ENCODE measurements at places on chromosomes 2 and 18.
A peak's percentile ranks its signal among the peaks of the same experiment; 100 is the strongest.

GRCh38 chr2:98882971-98883779, 52.9 kb downstream of the CRACDL start:
- no peak for DNase-seq

- DNase-seq, result peak; percentile 14
These were observed 439.5 kb downstream of the MEIS1 start for GRCh38 chr2:66874411-66874810.

GRCh38 chr2:33275689-33276444, 200.6 kb upstream of the RASGRP3 start:
- peak; percentile 95 for DNase-seq

DNA sequence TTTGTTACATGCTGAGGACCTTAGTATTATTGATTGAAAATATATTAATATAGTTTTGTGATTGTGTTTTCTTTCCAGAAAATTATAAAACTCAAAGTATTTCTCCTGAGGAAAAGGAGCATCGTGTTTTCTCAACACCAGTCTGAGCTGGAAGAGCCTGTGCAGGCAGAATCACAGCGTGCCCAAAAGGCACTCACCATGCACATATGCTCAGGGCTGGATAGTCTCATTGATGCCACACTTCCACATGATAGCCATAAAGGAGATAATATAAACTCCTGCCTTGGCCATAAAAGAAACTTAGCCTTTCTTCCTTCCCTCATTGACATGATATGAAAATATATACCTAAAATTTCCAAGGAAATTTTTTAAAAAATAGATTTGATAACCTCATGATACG, 4.0 kb downstream of the PDE1A start:
- DNase-seq, result no peak

GRCh38 chr2:46643951-46644350, 164.6 kb downstream of the TMEM247 start:
- DNase-seq, result no peak

DNA sequence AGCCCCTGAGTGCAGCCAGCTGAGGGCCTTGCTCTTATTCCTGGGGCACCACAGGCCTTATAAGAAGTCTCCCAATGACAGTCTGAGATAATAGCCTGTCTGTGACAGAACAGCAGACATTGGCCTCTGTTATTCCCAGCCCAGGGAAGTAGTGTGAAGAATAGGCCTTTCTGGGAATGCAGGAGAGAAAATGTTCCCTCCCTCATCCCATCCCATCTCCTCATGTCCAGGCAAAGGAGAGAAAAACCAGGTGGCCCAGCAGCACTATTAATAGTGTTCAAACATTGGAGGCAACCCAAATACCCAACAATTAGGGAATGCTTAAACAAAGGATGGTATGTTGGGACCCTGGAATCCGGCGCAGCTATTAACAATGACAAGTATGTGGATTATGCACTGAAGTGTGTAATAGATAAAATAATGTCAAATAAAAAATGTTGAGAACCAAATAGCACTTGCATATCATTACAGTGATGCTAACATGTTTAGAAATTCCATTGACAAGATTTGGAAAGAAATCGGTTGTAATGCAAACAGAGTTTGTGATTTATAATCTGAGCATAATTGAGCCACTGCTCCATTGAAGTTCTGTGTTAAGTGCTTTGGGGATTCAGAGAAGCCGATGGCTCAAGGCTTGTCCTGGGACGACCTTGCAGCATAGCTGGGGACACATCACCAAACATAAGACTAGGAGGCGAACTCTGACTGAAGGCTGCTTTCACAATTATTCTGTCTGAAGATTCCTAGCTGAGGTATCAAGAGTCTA, 69.3 kb downstream of the LBH start:
- peak; percentile 53 for DNase-seq

- no peak for DNase-seq
These were observed 58.8 kb upstream of the B3GNT7 start for GRCh38 chr2:231336700-231337099.

DNA sequence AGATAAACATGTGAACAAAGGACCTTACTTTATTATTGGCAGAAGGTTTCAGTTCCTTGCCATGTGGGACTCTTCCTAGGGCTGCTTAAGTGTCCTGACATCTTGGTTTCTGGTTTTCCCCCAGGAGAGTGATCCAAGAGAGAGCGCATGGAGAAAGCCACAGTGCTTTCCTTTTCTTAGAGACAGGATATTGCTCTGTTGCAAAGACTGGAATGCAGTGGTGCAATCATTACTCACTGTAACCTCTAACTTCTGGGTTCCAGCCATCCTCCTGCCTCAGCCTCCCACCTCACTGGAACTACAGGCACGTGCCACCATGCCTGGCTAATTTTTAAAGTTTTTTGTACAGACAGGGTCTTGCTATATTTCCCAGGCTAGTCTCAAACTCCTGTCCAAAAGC, 38.1 kb upstream of the TCF7L1 start:
- DNase-seq, result peak; percentile 66

DNA sequence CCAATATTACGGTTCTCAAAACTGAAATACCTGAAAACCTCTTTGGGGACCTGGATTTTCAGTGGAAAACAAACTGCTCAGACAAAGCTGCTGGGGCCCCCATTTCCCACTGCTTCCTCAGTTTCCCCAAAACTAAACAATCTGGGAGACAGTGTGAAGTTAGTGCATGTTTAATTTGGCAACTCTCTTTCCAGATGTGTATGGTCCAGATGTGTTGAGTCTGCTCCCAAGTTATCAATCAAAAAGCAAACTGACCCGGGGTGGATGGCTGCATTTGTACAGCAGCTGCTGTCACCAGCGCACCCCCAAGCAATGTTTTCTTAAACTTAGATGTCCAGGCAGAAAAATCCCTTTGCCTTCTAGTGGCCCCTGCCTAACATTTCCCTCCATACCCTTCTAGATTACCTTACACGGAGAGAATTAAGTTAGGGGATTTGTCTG, 136.9 kb downstream of the COPS8 start:
- no peak for DNase-seq

- peak; percentile 26 for DNase-seq
These were observed at the start of gene KYNU for GRCh38 chr2:142877216-142877838. Gene KYNU (plus strand): TSS chr2:142877664. CDS start chr2:142885368, 7,704 bp downstream.

DNA sequence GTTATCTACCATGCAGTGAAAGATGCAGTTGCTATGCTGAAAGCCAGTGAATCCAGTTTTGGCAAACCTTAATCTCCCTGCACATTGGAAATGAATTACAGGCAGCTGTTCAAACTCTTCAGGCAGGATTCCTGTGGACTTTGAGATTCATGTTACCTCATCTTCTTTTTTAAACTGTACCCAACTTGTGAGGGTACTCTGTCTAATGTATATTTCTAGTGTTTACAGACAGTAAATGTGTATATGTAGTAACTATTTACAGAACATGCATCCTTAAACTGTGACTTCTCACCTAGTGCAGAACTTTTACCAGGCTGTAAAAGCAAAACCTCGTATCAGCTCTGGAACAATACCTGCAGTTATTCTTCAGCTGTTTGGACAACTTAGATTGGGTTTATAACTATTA, 50.9 kb downstream of the KDM3A start:
- no peak for DNase-seq

DNA sequence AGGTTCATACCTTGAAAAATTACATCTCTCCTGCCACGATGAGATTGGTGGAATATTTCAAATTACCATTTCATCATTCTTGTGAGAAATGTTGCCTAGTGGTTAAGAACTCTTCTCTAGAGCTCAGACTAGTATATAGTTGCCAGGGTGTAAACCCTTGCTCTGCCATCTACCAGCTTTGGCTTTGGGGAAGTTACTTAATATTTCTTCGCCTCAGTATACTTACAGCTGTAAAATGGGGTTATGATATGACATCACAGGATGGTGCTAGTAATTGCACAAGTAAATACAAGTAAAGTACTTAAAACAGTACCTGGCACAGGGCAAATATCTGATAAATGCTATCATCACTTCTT, 1.5 kb downstream of the SPOPL start:
- DNase-seq, result no peak

GRCh38 chr2:231238689-231239088, 40.3 kb downstream of the ARMC9 start:
- no peak for DNase-seq

GRCh38 chr18:77127769-77128671, 4.6 kb downstream of the MBP start:
- peak; percentile 92 for DNase-seq

- no peak for DNase-seq
These were observed 110.4 kb upstream of the SCN1A start for GRCh38 chr2:166238176-166238575.

DNA sequence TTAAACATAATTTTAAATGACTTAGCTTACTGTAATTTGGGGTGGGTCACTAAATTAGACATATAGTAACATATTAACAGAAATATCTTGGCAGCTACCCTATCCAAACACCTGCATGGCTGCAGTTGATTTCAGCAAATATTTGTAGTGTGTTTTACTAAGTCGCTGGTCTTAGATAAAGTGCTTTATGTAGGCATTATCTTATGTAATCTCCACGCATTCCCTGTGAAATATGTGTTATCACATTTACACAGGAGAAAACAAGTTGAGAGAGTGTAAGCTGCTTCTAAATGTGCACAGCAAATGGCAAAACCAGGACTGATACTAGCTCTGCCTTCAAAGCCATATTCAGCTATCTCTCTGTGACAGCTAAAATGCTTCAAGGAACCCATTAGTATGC, 72.0 kb downstream of the NYAP2 start:
- no peak for DNase-seq

- no peak for DNase-seq
These were observed 63.3 kb downstream of the RPIA start for GRCh38 chr2:88754585-88755320.

GRCh38 chr2:65566617-65567016, 134.2 kb upstream of the SPRED2 start:
- DNase-seq, result no peak

DNA sequence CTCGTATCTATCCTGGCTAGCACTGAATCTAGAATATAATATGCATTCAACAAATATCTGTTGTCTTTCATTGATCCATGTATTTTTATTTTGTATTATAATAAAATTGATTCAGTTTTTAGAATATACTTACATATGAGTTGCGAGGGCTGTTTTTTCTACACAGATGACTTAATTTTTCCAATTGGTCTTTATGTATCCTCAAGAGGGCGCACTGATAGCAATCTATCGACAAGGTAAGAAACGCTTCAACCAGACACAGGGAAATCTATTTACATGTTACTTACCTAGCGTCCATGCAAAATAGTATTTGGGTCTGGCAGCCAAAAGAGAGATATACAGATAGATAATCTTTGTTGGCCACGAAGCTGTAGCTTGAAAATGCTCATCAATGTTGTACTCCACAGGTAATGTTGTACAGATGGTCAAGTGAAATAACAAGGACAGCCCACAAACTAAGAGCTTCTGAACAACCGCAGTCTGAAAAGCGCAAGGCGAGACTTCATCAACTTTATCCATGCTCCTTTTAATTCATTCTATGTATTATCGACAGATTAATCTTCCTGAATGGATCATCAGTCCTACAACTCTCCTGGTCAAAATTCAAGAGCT, 35.5 kb upstream of the KIDINS220 start:
- peak; percentile 74 for DNase-seq

DNA sequence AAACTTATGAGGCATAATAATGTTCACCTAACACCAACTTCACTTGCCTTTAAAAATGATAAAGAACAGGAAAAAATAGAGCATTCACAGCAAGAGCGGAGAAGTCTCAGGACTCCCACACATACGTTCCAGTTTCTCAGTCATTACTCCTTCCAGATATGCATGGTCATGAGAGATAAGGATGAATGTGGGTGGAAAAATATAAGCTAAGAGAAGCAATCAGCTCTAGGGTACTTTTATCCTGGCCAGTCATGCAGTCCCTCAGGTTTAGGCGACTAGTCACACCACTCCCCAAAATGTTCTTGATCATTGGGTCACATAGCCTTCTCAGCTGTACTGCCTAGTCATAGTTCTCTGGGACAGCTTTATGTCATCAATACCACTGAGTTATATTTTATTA, 29.2 kb upstream of the CCDC178 start:
- peak; percentile 32 for DNase-seq

DNA sequence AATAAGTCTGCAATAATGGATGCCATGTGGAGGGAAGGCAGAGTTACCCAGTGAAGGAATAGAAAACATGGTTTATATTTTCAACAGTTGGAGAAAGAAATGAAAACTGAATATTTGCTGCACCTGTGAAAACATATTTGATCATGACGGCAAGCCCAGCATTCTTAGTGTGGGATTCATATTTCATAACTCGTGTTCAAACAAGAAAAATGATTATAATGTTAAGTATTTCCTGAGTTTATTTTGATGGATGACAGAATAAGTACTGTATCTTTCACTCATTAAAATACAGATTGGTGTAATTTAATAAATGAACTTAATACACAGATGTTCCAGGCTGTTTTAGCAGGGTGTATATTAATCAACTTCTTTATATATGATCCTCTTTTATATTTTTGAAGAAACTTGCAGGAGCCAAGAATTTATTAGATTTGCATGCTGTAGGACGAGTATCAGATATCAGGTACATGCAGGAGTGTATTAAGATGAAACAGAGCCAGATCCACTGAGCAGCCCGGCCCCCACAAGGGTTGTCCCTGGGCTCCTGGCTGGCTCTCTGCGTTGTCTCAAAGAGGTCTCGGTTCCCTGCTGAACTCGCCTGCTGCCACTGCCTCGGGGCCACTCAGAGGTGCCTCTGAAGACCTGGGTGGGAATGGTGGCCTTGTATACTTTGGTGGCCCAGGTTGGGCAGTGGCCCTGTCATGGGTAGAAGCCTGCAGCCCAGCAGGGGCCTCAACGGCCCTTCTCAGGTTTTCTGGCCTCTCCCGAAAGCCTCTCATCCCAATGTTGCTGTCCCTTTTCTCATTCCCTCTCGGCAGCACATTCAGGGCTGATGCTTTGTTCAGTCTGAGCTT, 95.0 kb upstream of the LDAH start:
- peak; percentile 3 for DNase-seq

DNA sequence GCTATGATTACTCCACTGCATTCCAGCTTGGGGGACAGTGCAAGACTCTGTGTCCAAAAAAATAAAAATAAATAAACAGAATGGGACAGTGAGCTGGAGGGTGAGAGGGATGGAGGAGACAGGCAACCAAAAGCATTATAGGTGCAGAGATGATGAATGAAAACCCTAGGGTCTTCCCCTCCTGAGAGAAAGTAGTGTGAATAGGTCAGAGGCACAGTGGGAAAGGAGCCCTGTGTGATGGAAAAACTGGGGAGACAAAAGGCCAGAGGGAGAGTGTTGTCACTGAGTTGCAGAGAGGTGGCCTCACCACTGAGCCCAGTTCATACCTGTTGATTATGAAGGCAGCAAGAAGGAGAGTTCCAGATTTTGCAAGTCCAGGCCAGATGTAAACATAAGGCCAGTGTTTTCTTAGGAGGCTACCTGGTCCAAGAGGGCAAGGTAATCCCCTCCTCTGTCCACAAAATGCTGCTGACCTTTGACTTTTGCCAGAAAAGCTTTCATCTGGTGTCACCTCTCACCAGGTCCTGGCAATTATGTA, 17.6 kb upstream of the AGFG1 start:
- DNase-seq, result no peak
